Activated T-helper 9 cell treated with anti-CD3 and anti-CD28 coated beads, Interleukin-2, amount 50 U/mL, for 16 hours (primary cell): ENCODE measurements at places on chromosomes 1 and 21.

- DNase-seq, result no peak
These were observed 335.2 kb upstream of the BEND5 start for GRCh38 chr1:49111931-49112330.

- DNase-seq, result no peak
These were observed 289.4 kb upstream of the ESRRG start for GRCh38 chr1:217012659-217013058.

GRCh38 chr21:32612999-32613337 is 791 bp upstream of the CFAP298 start:
- no peak for DNase-seq

- no peak for DNase-seq
These were observed 48.5 kb upstream of the IGSF21 start for GRCh38 chr1:18058981-18059605.

DNA sequence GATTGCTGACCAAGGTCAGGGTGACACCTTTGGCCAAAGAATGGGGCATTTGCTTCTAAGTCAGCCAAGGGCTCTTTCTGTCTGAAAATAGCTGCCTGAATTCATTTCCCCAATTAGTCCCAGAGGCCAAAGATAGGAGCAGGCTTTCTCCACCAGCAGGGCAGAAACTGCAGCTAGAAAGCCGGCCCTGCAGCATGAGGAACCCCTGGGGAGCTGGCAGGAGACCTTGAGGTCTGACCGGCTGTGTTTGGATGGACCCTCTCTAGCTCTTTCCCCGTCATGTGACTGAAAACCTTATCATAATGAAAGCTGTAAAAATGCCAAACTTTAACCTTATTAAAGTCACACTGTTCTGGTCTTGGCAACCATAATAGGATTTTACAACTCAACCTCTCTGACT is 93.4 kb downstream of the CD58 start:
- DNase-seq, result no peak

GRCh38 chr1:154970631-154971340 is at the start of gene SHC1:
SHC1 (minus strand) TSS chr1:154970747; CDS start chr1:154970526, 221 bp downstream.
- no peak for DNase-seq

- DNase-seq, result no peak
These were observed 164.2 kb downstream of the CACNA1E start for GRCh38 chr1:181647314-181648035.

DNA sequence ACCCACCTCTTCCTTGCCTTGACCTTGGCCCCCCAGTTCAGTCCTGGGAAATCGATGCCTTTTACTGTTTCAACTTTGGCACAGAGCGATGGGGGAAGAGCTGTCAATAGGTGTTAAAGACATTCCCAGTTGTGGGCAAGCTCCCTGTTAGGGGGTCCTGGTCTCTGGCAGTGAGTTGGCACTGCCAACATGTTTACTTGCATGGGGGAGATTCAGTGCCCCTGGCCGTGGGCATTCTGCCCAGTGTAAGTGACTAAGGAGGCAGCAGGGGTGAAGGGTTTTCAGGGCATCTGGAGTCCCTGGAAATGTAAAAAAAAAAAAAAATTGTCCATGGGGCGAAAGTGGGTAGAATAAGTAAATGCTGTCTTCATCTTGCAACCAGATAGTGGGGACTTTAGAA is 407.0 kb downstream of the PTPRU start:
- DNase-seq, result no peak

GRCh38 chr1:96722161-96722922 is 758 bp downstream of the PTBP2 start:
- DNase-seq, result peak; percentile 29

DNA sequence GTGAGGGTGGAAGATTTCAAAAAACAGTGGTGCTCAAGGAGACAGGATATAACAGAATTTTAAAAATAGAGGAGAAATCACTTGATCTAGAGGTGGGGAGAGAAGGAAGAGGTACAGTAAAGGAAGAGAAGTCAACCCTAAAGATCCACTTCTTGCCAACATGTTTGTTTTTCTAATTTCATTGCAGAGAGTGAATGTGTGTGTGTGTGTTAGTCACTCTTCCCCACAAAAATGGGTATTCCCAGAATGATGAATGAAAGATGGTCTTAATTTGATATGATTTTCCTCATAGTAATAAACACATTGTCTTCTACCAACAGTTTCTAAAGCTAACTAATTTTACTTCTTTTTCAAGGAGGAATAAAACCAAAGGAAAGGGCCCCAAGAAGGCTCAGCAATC is 74.2 kb upstream of the NGF start:
- DNase-seq, result no peak

GRCh38 chr1:207858806-207859205 is 52.1 kb downstream of the CD34 start:
- DNase-seq, result no peak
